ENCODE measurements at places on chromosomes 3 and 15. TPM values are rescaled to one million over a fixed set of nuclear protein-coding genes. Genes with fewer than 3 reads are reported as not detected.

The KLHL6 gene
- 9.8 TPM for total RNA-seq

The MED12L gene
- total RNA-seq = 0.82 TPM

The FAM81A gene
- 10.4 TPM for total RNA-seq

The IMPG2 gene
- 0.85 TPM for total RNA-seq

DNA sequence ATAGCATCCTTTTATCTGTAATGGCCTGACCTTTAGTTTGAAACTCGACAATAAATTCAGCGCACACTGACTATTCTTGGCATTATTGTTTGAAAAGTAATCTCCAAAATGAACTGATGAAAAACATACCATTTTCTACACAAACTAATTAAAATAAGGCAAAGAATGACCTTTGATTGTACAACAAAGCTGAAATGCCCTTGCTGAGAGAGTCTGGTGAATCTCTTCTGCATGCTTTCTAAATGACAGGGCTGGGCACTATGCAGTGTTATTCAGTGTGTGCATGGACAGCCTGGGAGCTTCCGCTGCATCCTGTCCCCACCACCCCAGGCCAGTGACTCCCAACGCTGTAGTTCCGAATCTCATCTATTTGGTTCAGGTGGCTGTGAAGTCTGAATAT, 530.8 kb downstream of the FOXP1 start:
- no peak for DNase-seq

- no peak for DNase-seq
Measured at GRCh38 chr3:98589331-98590036, 3.9 kb downstream of the CPOX start.
